ENCODE measurements at places on chromosomes 5 and 9.

DNA sequence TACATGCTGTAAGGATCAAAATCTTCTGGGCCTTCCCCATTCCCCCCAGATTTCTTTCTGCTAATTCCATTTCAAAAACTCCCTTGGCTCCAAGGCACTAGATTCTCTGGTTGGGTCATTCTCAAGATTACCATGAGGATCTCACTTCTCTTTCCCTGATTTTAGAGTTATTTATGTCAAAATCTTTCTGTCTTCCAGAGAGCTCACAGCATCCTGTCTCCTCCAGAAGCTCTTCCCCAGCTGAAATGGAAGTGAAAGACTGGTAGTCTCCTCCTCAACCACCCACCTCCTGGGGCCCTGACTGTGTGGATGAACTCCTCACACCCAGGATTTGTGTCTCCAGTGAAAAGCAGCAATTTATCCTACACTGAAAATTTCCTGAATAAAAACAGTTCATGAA lies 11.9 kb upstream of the ZNF366 start:
- no peak overlapping the region for H3K4me3 ChIP-seq
- H3K36me3 ChIP-seq = no peaks in the 10 kb centered on the region
- DNase-seq = no peak
- H3K27ac ChIP-seq = no peak overlapping the region
- H3K27me3 ChIP-seq = no peaks in the 10 kb centered on the region
- no peaks in the 10 kb centered on the region for H3K4me1 ChIP-seq

- no peaks in the 10 kb centered on the region for H3K27me3 ChIP-seq
- DNase-seq = no peak
- no peak overlapping the region for H3K4me3 ChIP-seq
Observed at GRCh38 chr9:1184146-1184545, 134.0 kb downstream of the DMRT2 start.

- no peaks in the 10 kb centered on the region for H3K4me1 ChIP-seq
- no peak overlapping the region for H3K4me3 ChIP-seq
- no peak overlapping the region for H3K27ac ChIP-seq
- H3K36me3 ChIP-seq = peaks cover 83% of the 10 kb centered on the region
- H3K27me3 ChIP-seq = no peaks in the 10 kb centered on the region
Observed at GRCh38 chr5:160036884-160037283, 27.9 kb downstream of the TTC1 start.

DNA sequence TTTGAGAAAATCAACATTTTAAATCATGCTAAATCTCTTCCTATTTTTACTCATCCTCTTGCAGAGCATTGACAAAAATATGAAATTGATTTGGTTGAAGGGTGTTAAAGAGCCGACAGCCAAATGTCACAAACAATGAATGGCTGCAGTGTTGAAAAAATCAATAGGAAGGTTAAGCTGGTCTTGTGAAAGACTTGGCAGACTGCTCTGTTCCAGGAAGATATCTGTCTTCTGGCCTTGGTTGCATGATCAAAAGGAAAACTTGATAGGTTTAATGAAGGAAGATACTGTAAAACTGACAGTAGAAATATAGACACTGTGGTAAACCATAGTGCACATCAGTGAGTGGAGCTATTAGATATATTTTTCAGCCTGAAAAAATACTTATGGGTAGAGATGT lies 103.6 kb downstream of the PBX3 start:
- no peaks in the 10 kb centered on the region for H3K27me3 ChIP-seq
- H3K4me3 ChIP-seq = no peak overlapping the region
- DNase-seq = no peak
- H3K4me1 ChIP-seq = peaks cover 2% of the 10 kb centered on the region
- no peak overlapping the region for H3K27ac ChIP-seq

DNA sequence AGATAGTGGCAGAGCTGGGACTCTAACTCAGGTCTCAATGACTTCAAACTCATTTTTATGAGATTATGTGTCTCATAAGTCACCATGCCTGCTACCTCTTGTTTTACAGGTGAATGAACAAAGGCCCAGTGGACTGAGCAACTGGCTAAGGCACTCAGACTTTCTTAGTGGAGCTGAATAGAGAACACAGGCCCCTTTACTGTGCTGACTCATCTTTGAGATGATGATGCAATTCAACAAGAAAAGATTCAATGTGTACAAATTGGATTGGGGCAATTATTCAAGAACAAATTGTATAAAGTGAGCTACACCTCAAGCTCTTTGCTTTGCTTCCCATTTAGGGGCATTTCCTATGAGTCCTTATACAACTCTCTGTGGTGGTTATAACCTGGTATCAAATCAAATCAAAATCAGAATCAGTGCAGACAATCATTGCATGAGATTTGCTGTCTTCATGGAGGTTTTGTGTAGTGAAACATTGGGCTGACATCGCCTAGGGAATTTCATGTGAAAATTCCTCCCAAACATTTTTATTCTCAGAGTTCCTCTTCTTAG lies 84.3 kb upstream of the PPP2R2B start:
- no peak overlapping the region for H3K27ac ChIP-seq
- no peaks in the 10 kb centered on the region for H3K4me1 ChIP-seq
- no peaks in the 10 kb centered on the region for H3K36me3 ChIP-seq
- no peak overlapping the region for H3K4me3 ChIP-seq
- DNase-seq = no peak
- no peaks in the 10 kb centered on the region for H3K27me3 ChIP-seq

GRCh38 chr5:54518818-54519508 lies 1.4 kb downstream of the SNX18 start:
- H3K27me3 ChIP-seq = peaks cover 10% of the 10 kb centered on the region
- DNase-seq = no peak
- peaks cover 25% of the 10 kb centered on the region for H3K4me1 ChIP-seq
- H3K36me3 ChIP-seq = peaks cover 12% of the 10 kb centered on the region
- no peak overlapping the region for H3K27ac ChIP-seq
- H3K4me3 ChIP-seq = peak overlapping the region; percentile 90

- H3K4me1 ChIP-seq = no peaks in the 10 kb centered on the region
- H3K27ac ChIP-seq = no peak overlapping the region
- no peak overlapping the region for H3K4me3 ChIP-seq
- no peaks in the 10 kb centered on the region for H3K36me3 ChIP-seq
- no peaks in the 10 kb centered on the region for H3K27me3 ChIP-seq
Observed at GRCh38 chr5:149392718-149393117, 13.6 kb upstream of the IL17B start.

DNA sequence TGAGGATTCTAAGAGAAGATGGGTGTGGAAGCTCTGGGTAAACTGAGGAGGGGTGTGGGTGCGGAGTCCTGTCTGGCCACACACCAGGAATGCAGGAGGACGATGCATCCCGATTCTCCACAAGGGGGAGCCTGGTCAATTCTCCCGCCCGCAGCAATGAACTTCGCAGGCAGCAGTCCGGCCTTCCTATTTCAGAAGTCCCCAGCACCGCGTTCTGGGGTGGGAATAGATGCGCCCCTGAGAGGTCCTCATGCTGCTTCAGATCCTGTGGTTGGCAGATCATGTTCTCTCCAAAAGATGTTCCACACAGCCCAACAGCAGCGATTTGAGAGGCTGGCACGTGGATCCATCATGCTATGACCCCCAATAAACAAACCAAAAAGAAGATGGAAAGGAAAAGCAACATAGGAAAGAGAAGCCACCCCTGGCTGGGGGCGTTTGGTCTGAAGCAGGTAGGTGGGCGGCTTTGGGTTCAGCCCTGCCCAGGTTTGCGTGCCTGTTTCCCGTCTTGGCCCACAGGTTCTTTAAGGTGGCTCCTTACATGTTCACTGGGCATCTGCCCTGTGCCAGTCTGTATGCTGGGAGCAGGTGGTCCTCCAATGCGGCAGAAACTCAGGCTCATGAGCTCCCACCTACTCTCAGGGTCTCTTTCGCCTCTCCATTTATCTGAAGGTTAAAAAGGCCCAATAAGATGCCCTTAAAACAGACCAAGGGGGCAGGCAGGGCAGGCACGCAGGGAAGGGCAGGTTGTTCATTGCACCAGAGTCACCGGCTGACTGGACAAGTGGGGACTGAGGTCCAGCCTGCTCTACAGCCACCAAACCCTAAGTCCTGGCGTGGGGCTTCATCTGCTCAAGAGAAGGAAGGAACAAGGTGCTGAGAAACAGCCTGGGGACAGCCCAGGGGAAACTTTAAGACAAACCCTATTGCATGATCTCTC lies 171.6 kb downstream of the PAX5 start:
- no peak overlapping the region for H3K4me3 ChIP-seq
- H3K4me1 ChIP-seq = no peaks in the 10 kb centered on the region
- H3K36me3 ChIP-seq = no peaks in the 10 kb centered on the region

- no peaks in the 10 kb centered on the region for H3K36me3 ChIP-seq
- H3K27me3 ChIP-seq = no peaks in the 10 kb centered on the region
- peaks cover 4% of the 10 kb centered on the region for H3K4me1 ChIP-seq
- no peak overlapping the region for H3K4me3 ChIP-seq
- no peak overlapping the region for H3K27ac ChIP-seq
Observed at GRCh38 chr5:68732251-68732650, 361.6 kb upstream of the SLC30A5 start.

DNA sequence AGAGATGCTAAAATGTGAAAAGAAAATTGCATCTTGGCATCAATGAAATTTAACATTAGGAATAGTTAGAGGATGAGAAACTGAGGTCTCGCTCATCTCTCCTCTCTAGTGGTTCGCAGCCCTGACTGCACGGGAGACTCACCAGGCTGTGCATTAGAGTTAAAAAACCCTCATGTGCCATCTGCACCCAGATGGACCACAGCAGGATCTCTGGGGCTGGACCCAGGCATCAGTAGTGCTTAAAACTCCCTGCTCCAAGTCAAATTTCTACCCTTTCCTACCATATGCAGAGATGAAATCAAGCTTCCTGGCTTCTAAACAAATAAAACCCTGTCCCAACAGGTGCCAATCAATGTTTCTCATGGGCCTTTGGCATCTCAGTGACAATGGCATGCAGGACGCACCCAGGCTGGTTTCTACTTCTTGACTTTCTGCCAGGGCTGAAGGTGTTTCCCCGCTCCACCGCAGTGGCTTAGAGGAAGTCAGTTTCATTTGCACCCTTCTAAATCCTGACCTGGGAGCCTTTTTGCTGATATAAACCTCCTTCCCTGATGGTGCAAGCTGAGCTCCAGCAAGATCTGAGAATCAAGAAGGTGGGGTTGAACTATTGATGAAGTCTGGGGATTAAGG lies 132.6 kb downstream of the NSG2 start:
- no peaks in the 10 kb centered on the region for H3K36me3 ChIP-seq
- H3K27me3 ChIP-seq = no peaks in the 10 kb centered on the region
- DNase-seq = peak; percentile 24
- H3K4me1 ChIP-seq = no peaks in the 10 kb centered on the region
- no peak overlapping the region for H3K27ac ChIP-seq

DNA sequence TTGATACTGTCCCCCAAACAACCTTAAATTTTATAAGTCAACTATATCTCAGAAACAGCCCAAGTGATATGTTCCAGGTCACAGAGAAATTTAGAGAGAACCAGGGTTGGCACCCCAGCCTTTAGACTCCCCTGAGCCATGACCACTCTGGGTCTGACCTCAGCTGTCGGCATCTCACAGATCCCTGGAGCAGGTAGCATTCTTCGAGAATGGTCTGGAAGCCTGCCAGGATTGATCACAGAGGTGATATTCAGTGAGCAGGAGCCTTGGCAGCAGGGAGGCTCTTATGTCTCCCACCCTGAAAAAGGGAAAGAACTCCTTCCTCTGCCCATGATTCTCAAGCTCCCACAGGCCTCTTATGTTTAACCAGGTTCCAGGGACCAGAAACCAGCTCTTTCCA lies 58.2 kb downstream of the PLK2 start:
- DNase-seq = no peak
- no peaks in the 10 kb centered on the region for H3K36me3 ChIP-seq
- H3K4me1 ChIP-seq = no peaks in the 10 kb centered on the region
- H3K27me3 ChIP-seq = no peaks in the 10 kb centered on the region
- no peak overlapping the region for H3K27ac ChIP-seq

Data from endodermal cell (in vitro differentiated cells).